ENCODE measurements at places on chromosomes 2 and 18. TPM values are rescaled to one million over a fixed set of nuclear protein-coding genes. Genes with fewer than 3 reads are reported as not detected.

GRCh38 chr2:9897331-9897737, 54.1 kb downstream of the TAF1B start:
- no peak for DNase-seq

The ASXL3 gene
- total RNA-seq: not detected

DNA sequence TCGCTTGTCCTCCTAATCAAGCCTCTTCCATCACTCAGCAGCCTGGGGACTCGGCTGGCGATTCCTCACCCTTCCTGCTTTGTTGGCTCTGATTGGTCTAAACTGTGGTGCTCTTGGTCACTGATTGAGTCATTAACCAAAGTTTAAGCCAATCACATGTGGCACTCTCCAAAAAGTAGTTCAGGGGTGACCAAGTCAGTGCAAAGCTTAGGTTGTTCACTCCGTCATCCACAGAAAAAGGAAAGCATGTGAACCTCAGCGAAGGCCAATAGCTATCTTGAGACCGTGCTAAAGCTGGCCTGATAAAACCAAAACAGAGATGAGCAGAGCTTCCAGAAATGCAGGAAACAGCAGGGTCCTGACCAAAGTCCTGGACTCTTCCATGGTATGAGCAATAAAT, 4.9 kb downstream of the ALPK2 start:
- no peak for DNase-seq

The MRO gene
- total RNA-seq: not detected

GRCh38 chr2:147288131-147288530, 556.7 kb upstream of the ACVR2A start:
- DNase-seq: no peak

DNA sequence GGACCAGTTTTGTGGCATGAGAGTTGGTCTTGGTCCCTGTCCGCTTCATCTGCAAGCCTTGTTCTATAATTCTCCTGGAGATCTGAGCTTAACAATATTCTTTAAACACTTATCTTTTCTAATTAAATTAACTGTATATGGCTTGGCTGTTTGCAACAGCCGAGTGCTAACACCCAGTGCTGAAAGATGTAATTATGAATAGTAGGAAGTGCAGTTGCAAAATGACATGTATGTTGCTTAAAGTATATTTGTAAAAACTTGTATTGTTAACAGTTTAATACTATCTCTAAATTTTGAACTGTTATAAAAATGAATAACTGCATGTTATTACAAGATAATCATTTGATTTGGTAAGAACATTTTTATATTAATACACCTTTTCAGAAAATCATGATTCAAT, 45.1 kb downstream of the CCDC102B start:
- no peak for DNase-seq

The ACVR1C gene
- total RNA-seq: 2.0 TPM

The SERPINB10 gene
- total RNA-seq: not detected

The TACR1 gene
- total RNA-seq: not detected

The NLRC4 gene
- total RNA-seq: 0.09 TPM

DNA sequence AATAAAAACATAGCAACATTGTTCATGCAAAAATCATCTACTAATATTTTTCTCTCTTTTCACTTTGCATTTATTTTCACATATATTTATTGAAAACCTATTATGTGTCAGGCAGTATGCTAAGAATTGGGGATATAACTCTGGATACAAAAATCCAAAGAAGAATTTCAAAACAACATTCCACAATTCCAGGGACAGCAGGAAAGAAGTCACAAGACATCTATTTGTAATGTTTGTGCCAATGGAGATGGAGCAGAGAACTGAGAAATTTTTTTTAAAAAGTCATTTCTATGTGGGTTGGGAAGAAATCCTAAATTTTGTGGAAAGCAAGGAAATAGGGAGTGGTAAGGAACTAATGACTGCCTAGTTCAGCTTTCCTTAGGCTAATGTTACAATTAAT, 128.6 kb upstream of the TLK1 start:
- no peak for DNase-seq

DNA sequence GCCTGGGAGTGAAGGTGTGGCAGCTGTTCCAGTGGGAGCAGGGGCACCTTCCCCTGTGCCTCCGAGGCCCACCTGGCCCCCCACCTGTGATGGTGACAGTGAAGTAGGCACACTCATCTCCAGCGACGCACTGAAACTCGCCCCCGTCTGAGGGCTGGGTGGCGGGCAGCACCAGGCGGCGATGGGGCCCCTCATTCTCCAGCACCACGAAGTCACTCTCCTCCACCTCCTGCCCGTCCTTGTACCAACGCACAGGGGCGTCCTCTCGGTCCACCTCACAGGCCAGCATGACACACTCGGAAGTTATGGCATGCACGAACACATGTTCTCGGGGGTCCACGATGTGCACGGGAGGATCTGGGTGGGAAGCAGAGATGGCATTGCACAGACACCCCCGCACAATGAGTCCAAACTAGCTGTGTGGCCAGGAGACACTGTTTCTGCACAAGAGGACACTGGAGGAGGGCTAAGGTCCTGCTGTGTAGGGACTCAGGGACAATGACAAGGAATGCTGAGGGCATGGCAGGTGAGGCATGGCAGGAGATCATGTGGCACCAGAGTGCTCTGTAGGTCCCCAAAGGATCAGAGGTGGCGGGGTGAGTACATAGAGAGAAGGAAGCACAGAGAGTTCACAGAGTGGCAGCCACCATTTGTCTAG, 7.9 kb downstream of the OBSL1 start:
- DNase-seq: no peak

DNA sequence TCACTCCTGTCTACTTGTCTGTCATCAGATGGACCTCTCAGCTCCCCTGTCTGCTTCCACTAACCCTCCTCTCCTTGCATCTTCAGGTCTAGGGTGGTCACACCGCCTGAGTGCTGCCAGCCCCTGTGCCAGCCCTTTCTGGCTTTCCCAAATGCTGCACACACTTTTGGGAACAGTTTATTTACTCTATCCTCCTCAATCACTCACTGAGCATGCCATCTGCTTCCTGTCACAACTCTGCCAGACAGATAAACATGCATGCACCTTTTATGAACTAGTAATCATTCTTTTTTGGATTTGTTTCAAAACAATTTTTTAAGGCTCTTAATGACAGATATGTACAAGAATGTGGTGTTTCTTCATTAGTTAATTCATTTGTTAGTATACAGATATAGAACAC, 56.3 kb upstream of the CCDC195 start:
- no peak for DNase-seq

DNA sequence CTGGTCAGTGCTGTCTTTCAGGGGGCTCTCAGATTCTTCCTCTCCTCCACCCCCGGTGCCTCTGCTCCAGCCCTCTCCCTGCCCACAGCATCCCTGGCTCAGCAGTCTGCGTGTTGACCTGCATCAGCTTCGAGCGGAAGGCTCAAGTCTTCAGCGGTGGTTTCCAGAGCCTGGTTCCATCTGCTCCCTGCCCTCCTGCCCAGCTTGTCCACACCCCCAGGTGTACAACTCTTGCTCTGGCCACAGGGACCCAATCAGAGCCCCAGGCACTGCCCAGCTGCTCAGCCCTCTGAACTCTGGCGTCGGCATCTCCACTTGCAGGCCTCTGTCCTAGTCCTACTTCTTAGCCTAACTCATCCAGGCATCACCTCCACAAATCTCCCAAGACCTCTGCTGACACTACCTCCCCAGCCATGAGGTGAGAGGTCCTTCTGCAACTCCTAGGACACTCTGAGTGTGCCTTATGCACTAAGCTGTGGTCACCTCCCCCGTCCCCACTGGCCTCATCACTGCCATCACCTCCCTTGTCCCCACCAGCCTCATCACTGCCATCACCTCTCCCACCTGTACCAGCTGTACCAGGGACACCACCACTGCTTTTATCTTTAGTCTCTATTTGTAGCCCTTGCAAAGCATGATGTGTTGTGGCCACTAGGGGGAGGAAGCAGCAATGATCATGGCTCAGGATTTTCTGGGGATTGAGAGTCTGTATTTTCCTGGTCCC, 60.9 kb downstream of the EDAR start:
- no peak for DNase-seq

DNA sequence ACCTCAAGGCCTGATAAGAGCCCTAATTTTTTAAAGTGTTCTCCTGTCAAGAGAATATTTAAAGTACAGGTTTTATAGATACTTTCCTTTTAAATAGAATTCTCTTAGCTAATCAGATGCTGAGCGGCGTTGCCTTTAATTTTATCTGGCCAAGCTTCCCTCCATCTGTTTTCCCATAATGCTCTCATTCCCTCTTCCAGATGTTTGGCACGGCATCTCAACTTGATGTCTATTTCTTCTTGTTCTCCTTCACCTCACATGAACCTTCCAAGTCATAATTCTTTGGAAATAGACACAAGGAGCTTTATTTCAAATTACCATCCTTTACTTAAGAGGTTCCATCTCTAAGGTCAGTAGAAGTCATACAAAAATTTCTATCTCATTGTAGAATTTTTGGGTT, 76.1 kb upstream of the CPO start:
- DNase-seq: no peak

DNA sequence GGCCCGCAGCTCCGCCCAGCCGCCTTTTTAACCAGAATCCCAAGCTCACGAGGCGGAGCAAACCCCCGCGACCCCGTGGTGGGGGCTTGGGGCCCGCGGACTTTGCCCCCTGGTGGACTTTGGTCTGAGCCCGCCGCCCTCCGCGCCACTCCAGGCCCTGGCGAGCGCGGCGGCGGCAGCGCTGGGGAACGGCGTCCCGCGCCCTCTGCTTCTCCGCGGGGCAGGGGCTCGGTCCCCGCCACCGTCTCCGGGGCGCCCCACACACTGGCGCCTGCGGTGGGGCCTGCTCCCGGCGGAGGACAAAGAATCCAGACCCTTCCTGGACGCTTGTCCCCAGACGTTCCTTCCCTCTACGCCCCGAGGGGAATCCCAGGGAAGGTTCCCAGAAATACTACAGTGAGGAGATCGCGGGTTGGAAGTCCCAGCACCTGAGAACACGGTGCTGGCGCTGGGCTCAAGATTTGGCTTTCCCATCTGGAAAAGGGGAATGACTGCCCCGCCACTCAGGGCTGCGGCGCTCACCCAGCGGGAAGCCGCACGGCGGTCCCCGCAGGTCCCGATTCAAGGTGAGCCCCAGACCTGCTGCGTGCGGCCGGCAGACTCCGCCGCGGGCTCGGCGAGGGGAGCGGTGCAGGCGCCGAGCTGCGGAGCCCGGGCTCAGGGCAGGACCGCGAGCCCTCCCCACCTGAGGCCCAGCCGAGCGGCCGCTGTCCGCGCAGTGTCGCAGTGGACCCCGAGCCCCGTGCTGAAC, at the start of gene HAAO:
Gene HAAO (minus strand): TSS at position 1 of the 751 bp plus-strand sequence. CDS start 47 bp downstream, outside the sequence.
- peak; percentile 42 for DNase-seq

GRCh38 chr2:42087137-42087856, 39.5 kb downstream of the PKDCC start:
- no peak for DNase-seq

The GAL3ST2 gene
- 0.43 TPM for total RNA-seq

The BMP10 gene
- total RNA-seq: not detected

The VWC2L gene
- not detected for total RNA-seq

DNA sequence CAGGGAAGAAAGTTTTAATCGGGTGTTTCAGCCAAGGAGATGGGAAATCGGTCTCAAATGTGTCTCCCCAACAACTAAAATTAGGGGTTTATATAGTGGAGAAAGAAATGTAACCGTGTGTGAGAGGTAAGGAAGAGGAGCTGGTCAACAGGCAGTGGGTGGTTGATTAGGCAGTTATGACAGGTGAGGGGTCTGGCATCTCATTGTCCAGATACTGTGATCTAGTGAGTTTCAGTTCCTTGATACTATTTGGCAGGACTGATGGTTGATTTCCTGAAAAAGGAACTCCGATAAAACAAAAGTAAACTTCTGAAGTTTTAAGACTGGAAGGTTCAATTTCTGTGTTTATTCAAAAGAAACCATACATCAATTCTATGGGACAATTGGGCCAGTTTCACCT, 197.9 kb downstream of the LPIN1 start:
- DNase-seq: no peak

DNA sequence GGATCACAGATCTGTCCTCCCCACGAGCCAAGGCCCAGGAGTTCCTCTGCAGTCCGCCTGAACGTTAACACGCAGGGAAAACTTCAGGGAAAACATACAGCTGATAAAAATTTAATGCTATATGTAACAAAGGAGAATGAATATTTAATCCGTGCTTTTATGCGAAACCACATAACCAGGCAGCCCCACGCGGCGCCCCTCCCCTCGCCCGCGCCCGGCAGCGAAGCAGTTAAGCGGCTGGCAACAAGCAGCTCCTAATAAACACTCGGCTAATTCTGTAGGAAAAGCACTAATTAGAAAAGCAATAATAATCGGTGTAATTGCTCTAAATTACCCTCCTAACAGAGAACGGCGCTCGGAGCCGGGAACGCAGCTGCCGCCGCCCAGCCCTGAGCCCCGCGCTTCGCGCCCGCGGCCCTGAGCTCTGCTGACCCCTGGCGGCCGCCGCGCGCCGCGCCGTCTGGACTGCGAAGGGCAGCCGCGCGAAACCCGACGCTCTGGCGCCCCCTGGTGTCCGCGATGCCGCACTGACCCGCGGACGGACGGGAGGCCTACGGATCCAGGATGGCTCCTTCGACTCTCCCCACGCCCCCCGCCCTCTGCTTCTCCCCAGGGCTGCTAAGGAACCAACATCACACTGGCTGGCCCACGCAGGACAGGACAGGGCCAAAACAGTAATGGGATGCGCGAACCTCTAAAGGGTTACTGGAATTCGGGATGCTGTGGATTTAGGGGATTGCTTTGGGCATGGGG, 181.4 kb downstream of the SMAD2 start:
- DNase-seq: peak; percentile 94

The CLHC1 gene
- total RNA-seq: 19.4 TPM

DNA sequence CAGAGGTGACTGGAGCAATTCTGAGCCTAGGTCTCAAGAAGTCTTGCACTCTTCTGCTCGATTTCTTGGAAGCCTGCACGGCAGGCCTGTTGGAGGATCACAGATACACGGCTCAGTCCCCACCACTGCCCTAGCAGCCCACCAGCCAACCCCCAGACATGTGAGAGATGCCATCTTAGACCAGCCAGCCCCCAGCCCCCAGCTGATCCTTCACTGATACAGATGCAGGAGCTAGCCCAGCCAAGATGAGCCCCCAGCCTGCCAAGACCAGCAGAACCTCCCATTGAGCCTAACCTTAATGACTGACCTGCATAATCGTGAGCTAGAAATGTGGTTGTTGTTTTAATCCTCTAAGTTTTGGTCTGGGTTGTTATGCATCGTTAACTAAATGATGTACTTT, 47.5 kb downstream of the INHBB start:
- no peak for DNase-seq

All from activated naive CD8-positive, alpha-beta T cell treated with anti-CD3 and anti-CD28 coated beads, Interleukin-2, amount 10 ng/mL, durations not matched to agents 7 days and 5 days (primary cell).